Fibroblast of skin of right biceps (primary cell): ENCODE measurements at places on chromosomes 13 and 19.

GRCh38 chr13:34678154-34678553 is 263.9 kb upstream of the NBEA start:
- DNase-seq = peak; percentile 49

DNA sequence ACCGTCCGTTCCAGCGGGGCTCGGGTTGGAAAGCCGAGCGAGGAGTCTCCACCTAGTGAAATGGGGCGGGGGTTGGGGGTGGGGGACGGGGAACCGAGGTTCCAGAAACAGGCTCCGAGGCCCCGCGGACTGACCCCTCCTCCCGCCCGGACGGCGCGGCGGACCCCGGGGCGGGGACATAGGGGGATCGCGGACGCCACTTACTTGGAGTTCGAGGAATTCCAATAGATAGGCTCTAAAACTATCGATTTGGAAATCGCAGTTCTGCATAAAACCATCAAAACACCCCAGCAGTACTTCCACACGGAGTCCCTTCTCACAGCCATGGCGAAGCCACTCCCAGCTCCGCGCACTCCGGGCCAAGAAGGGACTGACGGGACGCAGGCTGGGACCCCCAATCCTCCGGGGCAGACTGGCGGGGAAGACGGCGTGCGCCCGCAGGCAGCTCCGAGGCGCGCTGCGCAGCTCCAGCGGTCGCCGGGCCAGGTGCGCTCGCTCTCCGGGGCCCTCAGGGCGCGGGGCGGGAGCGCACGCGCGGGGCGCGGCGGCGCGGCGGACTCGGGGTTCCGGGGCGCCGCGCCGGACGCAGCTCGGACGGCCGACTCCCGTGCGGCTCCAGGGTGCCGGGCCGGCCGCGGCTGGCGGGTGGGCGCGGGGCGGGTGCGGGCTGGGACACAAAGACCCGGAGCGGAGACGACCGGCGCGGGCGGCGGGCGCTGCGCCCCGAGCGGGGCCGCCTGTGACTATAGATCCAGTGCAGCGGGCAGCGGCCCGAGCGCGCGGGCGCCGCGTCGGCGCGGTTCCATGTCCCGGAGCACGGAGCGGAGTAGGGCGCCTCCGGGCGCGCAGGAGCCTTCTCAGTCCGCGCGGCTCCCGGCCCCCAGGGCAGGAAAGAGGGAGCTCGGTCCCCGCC is 567 bp downstream of the EFNB2 start:
- no peak for DNase-seq

- no peak for DNase-seq
Observed at GRCh38 chr13:110251193-110251819, 55.7 kb downstream of the COL4A1 start.

- no peak for DNase-seq
Observed at GRCh38 chr19:338421-338820, 6.2 kb downstream of the MIER2 start.

DNA sequence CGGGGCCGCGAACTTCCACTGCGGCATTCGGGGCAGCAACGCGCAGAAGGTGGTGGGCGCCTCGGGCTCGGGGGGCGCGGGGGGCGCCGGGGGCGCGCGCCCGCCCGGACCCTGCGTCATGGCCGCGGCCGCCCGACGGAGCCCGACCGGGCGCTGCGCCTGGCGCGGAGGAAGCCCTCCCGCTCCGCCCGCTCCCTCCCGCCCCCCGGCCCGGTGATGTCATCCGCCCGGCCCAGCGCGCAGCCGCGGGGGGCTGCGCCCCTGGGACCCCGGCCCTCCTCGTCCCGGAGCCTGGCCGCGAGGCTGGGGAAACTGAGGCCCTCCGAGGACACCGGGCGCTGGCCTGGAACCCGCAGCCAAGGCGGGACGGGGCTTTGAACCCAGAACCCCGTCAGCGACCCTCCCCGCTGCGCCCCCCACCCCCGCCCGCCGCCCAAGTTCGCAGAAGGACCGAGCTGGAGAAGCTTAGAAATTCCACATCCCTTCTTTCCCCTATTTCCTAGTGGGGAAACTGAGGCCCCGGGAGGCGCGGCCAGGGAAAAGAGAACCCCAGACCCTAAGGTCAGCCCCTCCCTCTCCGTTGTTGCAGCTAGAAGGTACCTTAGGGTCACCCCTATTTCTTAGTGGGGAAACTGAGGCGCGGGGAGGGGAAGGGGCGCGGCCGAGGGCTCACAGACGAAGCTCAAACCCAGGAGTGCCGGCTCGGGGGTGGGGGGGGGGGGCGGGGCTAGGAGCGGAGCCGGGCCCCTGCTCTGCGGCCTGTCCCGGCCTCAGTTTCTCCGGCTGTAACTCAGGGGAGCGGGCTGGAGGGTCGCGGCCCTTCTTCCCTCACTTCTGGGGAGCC is at the start of gene SHC2:
TSS of gene SHC2 (minus strand) at position 157 of the 844 bp plus-strand sequence. CDS start at position 120, 37 bp downstream.
- no peak for DNase-seq

DNA sequence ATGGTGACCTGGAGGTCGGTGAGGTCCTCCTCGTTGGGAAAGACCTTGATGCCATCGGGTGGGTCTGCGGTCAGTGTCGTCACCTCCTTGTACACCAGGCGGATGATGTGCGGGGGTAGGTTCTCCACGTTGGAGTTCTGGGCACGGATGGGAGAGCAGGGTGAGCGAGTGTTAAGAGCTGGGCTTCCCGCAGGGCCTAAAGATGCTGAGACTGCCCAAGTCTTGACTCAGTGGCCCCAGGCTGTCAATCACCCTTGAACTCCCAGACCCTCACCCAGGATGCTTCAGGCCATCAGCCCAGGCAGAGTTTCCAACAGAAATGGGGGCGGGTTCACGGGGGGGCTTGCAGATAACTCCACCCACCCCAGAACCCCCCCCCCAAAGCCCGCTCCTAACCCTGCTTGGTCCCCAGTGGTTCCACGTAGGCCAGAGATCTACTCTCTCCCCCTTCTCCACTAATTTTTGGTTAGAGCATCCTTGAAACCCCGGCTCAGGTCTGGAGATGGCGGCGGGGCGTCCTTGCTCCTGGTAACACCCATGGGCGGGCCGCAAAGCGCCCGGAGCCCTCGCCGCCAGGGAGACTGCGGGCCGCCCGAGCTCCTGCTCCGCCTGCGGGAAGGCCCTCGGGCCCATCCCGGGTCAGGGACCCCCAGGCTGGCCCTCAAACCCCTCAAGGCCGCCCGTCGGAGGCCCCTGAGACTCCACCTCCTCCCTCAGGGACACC is 600 bp downstream of the UBE2S start:
- peak; percentile 19 for DNase-seq

- DNase-seq = no peak
Observed at GRCh38 chr13:49833402-49833801, 40.9 kb upstream of the KPNA3 start.

DNA sequence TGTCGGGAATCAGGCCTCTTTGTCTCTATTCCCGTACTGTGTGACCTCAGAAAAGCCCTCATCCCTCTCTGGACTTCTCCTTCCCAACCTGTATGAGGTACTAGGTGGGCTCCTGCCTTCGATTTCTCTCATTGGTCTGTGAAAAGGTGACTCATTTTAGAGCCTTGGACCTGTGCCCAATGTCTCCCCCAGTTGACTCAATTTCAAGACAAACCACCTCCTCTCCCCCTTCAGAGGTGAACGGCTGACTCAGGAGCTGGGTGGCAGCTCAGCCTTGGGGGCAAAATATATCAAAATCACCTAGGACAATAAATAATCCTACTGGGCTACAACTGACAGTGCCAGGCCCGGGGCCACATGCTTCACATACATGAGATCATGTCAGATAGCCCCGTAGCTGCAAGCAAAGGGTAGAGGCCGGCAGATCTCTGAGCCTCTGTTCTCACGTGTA is 630 bp downstream of the COQ8B start:
- peak; percentile 96 for DNase-seq

- DNase-seq = peak; percentile 41
Observed at GRCh38 chr13:110503037-110503901, 58.3 kb downstream of the RAB20 start.

DNA sequence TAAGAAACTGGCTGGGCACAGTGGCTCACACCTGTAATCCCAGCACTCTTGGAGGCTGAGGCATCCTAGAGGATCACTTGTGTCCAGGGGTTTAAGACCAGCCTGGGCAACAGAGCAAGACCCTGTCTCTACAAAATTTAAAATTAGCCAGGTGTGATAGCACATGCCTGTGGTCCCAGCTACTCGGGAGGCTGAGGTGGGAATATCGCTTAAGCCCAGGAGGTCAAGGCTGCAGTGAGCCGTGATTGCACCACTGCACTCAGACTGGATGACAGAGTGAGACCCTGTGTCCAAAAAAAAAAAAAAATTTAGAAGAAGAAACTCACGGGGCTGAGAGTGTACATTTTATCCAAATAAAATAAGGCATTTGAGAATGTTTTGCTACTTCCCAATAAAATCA is 58.9 kb downstream of the ZAR1L start:
- DNase-seq = no peak

- no peak for DNase-seq
Observed at GRCh38 chr13:39577203-39577602, 25.8 kb downstream of the LHFPL6 start.

DNA sequence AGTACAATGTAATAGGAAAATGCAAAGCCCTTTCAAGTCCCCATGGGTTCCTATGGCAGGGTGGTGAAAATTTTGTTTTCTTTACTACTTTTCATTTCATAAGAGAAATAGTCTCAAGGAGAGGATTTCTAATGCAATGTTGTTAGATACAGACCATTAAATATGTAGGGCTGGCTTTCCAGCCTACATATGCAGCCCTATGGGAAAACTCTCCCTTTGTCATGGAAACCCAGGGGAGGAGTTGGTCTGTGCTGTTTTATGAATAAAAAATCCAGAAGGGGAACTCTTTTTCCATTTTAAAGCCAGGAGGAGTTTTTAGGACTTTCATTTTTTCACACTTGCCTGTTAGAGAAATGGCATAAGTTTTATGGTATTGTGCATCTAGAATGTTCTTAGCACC is 119.6 kb downstream of the DCT start:
- DNase-seq = no peak

DNA sequence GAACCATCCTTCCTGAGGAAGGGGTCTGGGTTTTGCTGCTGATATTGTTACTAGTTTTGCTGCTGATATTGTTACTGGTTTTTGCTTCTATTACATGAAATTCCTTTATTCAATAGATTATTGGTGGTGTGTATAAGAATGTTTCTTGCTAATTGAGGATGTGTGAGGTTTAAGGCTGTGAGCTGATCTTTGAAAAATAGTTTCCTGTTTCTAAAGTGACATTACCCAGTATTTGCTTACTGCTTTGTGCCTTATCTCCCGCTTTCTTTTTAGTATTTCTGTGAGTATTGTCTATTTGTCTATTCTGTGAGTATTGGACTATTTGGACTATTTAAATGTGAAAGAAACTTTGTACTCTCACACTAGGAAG is 38.2 kb upstream of the C1QTNF9 start:
- DNase-seq = no peak

DNA sequence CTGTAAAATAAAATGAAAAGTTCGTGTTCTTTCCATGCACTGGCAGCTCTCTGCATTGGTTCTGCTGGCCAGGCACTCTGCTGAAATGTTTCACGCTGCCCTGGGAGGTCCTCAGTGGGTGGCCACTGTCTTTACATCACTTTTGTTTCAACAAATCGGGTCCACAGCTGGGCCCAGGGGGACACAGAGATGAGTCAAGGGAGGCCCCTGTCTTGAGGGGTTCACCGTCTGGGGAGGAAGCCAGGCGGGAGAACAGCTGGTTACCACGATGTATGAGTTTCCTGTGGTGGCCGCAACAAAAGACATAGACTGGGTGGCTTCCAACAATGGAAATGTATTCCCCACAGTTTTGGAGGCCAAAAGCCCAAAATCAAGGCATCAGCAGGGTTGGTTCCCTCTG is 5.1 kb upstream of the KLF2 start:
- peak; percentile 75 for DNase-seq

DNA sequence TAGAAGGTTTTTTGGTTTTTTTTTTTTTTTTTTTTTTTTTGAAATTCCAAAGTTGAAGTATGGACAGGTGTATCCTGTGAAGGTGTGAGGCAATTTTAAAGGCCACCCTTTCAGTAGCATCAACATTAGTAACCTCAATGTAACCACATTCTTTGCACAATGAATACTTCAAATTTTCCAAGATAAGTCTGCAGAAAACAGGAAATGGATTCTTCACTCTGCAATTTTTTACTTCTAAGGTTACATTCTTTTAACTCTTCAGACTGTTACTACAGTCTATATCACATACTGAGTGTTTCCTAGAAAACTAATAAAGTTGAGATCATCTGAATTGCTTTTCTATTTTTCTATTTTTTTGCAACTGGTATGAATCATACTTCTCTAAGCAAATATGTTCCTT is 569.0 kb upstream of the GPC6 start:
- DNase-seq = peak; percentile 18

GRCh38 chr13:30454991-30455390 is 10.7 kb downstream of the HMGB1 start:
- no peak for DNase-seq

- no peak for DNase-seq
Observed at GRCh38 chr19:33401683-33402420, 28.3 kb downstream of the CEBPG start.

GRCh38 chr13:50668691-50669271 is 174.7 kb downstream of the DLEU7 start:
- DNase-seq = no peak

GRCh38 chr19:18333680-18334079 is 6.7 kb upstream of the PGPEP1 start:
- no peak for DNase-seq

DNA sequence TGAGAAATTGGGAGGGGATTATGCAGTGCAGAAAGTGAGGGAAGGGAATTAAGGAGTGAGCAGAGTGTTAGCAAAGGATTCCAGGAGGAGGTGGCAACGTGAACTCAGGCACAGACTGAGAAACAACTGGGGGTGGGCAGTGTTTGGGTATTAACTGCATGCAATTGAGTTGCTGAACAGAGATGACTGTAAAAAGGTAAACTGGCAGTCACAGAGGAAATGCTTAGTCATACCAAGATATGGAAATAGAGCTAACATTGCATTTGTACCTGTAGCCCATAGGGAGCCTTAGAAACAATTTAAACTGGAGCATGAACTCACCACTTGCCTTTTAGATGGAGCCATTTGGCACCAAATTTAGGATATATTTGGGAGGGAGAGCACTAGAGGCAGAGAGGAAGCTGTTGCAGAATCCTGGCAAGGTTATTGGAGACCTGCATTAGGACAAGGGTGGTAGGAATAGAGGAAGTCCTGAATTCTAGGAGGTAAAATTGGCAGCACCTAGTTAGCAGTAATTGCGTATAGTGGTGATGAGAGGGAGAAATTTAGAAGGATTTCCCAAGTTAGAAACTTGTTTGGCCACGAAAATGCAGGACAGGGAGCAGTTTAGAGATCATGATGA is 100.6 kb upstream of the FRY start:
- DNase-seq = no peak

DNA sequence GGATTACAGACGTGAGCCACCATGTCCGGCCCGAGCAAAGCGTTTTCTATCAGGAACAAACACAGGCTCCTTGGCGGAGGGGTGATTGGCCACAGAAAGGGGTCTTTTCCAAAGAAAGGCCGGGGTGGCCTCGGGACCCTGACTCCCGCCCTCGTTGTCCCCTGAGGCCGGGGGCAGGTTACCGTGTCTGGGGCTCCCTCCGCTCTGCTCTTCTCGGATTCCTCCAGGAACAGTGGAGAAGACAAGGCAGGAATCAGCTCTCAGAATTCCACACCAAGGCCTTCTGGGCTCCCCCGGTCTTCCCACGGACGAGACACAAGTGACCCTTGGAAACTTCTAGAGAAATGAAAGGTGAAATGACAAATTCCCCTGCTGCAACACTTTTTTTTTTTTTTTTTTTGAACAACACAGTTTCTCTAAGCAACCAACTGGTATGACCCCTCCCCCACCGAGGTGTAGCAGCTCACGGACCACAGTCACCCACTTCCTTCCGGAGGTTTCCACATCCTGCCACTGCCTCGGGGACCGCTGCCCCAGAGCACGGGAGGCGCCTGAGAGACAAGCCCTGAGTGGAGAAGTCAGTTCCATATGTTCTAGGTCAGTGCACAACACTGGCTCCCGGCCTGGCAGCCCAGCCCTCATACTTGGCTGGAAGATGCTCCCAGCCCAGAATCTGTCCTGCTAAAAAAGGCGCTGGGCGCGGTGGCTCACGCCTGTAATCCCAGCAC is 11.0 kb downstream of the MOB3A start:
- peak; percentile 47 for DNase-seq
